HFF-Myc (cell line): ENCODE measurements at places on chromosomes 7 and 10.

GRCh38 chr10:51972733-51973346 lies 273.4 kb upstream of the CSTF2T start:
- DNase-seq, result no peak

DNA sequence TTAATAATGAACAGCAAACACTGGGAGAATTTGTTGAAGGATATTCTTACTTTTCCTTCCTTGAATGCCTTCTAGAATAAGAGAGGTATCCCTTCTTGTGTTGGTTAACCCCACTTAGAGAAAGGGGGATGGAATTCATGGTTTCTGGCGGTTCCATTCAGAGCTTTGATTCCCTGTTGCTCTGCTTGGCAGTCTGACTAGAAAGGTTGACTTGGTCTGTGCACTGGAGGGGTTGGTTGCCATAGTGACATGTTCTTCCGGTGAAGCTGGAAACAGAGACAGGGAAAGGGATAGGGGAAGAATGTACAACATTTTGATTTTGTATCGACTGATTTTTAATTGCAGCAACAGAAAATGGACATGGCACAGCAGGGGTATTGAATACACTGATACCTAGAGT lies 2.5 kb downstream of the TMEM178B start:
- DNase-seq, result no peak

GRCh38 chr7:102412548-102412947 lies 16.4 kb downstream of the PRKRIP1 start:
- DNase-seq, result no peak

DNA sequence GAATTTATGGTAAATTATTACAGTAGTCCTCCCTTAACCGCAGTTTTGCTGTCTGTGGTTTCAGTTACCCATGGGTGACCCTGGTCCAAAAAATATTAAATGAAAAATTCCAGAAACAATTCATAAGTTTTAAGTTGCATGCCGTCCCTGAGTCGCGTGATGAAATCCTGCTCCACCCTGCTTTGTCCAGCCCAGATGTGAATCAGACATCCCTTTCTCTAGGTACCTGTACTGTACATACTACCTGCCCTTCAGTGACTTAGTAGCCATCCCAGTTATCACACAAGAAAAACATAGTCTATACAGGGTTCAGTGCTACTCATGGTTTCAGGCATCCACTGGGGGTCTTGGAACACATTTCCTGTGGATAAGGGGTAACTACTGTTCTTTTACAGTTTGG lies 20.5 kb upstream of the RHEB start:
- no peak for DNase-seq

DNA sequence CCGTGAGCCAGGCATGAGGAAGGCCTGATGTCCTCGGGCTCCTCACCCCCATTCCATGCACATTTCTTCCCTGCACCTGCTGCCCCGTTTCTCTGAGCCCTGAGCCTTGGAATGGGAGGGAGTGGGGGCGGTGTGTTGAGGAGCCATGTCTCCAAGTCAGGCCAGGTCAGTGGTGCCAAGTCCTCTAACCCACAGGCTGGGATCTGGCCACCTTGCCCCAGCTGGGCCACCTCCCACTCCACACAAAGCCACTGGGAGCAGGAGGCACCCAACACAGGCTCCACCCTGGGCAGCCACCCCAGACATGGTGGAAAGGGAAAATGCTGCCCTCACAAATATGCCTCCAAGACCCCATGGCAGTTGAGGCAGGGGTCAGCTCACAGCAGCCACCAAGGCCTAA lies 27.7 kb downstream of the ZCCHC24 start:
- DNase-seq, result no peak
